Umbilical cord (tissue), 2 donors: ENCODE measurements at places on chromosomes 11 and 22. TPM values are rescaled to one million over a fixed set of nuclear protein-coding genes. Genes with fewer than 3 reads are reported as not detected.

The NELL1 gene
- 4.3 TPM for total RNA-seq

The IL17REL gene
- total RNA-seq: not detected

The CCS gene
- total RNA-seq: 18.8 TPM

The PDE2A gene
- total RNA-seq: 13.5 TPM

The ARHGAP8 gene
- total RNA-seq: 5.3 TPM

The CDCA5 gene
- 3.1 TPM for total RNA-seq

The SCGB1D2 gene
- not detected for total RNA-seq

The SHANK2 gene
- 40.0 TPM for total RNA-seq

The INSC gene
- total RNA-seq: 0.72 TPM

The TAGLN gene
- total RNA-seq: 5,845 TPM

The PARVB gene
- total RNA-seq: 11.8 TPM

The FAM168A gene
- total RNA-seq: 22.6 TPM

The RNF214 gene
- total RNA-seq: 10.8 TPM

The RBMXL2 gene
- total RNA-seq: 1.4 TPM

The AQP11 gene
- total RNA-seq: 4.1 TPM
